ENCODE measurements at places on chromosomes 5 and 9.

GRCh38 chr9:126521976-126522590 is 91.6 kb upstream of the LMX1B start:
- no peak for DNase-seq

DNA sequence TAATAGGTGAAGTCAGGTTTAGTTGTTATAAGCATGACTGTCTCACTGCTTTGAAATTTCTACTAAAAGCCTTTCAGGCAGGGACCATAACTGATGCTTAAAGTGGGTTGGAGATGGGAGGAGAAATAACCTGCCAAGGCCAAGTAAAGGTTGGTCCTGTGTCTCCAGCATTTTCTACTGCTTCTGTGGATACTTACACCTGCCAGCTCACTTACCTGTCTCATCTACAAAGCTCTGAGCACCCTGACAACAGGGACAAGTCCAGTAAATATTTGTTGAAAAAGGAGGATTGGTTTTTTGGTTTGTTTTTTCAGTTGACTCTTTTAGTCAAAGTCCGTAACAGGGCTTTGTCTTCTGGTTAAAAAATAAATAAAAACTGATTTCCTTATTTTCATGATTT is 38.6 kb downstream of the GRAMD2B start:
- DNase-seq, result no peak

DNA sequence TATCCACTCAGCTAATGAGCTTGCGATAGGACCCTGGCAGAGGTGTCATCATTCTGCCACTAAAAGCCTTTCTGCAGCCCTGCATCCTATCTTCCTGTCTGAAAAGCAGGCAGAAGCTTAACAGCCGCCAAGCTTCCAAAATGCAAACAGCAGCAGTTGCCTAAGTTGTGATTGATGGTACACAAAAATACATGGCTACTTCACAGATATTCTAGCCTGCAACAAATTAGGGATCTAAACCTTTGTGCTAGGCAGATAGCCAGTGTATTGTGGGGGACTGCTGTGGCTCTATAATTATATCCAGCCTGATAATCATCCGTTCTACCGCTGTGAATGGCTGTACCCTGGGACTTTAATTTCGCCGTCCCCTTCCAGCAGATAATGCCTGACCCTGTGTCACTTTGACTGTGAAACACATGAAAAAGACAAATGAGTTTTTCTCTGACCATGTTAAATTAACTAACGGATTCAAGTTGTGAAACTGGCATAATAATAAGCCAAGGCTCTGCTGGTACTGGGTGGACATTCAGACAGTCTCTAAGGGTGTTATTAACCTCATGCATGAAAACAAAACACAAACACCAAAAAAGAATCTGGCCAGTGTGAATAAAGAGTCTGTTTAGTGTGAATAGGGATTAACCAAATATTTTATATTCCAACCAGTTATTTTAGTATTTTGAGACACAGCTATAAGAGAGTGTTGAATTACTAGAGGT is 45.9 kb downstream of the SEMA6A start:
- no peak for DNase-seq

DNA sequence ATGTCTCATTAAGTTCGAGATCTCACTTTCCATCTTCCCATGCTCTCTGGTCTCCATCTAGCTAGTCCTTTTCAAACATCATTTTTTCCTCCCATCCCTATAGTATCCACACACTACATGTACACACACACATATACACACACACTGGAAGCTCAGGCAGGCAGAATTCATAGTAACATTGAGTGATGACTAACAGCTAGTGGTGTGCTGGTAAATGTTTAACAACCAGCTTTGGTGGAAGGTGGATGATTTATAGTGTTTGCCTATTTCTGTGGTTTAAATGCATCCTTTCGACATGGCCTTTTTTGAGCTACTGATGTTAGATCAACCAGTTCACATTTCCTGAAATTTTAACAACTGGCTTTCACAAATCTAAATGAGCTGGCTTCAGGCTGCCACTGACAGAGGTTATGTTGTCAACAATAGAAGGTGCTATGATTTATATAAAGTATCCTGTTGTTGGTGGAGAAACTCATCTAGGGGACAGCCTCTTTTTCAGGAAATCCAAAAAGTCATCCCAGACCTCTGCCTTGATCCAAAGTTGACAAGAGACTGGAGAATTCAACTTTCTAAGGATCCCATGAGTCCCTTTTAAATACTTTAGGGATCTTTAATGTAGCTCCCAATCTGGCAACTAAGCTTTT is 117.8 kb downstream of the CCDC192 start:
- DNase-seq, result no peak

DNA sequence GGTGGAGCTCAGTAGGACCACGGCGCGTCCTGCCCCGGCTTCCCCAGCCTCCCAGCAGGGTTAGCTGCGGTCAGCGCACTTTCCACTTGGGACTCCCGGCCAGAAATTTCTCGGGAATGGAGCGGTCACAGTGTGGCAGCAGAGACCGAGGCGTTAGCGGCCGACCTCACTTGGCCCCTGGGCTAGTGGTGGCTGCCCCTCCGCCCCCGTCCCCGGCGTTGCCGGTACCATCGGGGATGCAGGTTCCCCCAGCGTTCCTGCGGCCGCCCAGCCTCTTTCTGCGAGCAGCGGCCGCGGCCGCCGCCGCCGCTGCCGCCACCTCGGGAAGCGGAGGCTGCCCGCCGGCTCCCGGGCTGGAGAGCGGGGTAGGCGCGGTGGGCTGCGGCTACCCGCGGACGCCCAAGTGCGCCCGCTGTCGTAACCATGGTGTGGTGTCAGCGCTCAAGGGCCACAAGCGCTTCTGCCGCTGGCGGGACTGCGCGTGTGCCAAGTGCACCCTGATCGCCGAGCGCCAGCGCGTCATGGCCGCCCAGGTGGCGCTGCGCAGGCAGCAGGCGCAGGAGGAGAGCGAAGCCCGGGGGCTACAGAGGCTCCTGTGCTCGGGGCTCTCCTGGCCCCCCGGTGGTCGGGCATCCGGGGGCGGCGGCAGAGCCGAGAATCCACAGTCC is 460 bp downstream of the DMRTA1 start:
- no peak for DNase-seq

GRCh38 chr9:120236596-120236995 is 343.4 kb downstream of the CDK5RAP2 start:
- no peak for DNase-seq

DNA sequence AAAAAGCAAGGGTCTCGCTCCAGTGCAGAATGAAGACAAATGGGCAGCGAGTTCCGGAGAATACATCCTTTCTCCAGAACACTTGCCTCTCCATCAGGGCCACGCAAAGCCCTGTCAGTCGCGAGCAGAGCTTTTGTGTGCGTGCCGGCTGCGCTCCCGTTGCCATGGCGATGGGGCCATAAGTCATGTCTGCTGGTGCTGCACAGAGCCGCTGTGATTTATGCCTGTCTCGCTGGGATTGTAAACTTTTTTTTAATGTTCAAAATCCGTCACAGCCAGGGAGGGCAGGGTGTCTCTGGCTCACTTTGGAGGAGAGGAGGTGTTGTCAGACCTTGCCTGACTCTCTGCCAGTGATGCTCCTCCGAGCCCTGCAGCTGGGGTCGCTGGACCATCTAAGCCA is 272.7 kb downstream of the TRIM32 start:
- no peak for DNase-seq

GRCh38 chr9:113808391-113809358 is 67.4 kb upstream of the ZNF618 start:
- DNase-seq, result no peak

DNA sequence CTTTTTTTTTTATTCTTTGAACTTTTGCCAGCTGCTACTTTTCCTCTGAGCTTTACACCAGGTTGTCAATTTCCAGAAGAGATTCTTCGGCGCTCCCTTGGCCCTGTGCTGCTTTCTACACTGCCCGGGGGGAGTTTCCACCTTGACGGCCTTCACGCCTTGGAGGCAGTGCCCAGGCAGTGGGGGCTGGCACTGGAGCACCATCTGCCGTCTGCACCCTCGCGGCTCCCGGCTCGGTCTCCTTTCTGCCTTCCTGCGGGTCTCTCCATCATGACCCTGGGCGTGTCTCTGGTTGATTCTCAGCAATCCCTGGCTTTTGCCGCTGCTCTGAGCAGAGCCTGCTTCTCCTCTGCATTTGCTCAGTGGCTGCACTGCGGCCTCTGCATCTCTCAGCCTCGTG is 2.9 kb downstream of the SLC6A18 start:
- DNase-seq, result no peak

- DNase-seq, result no peak
These were observed 14.1 kb downstream of the TDRD7 start for GRCh38 chr9:97425973-97426336.

GRCh38 chr9:28976250-28976649 is 1403.0 kb upstream of the C9orf72 start:
- no peak for DNase-seq

GRCh38 chr5:72252574-72253155 is 67.4 kb downstream of the MRPS27 start:
- DNase-seq, result no peak

DNA sequence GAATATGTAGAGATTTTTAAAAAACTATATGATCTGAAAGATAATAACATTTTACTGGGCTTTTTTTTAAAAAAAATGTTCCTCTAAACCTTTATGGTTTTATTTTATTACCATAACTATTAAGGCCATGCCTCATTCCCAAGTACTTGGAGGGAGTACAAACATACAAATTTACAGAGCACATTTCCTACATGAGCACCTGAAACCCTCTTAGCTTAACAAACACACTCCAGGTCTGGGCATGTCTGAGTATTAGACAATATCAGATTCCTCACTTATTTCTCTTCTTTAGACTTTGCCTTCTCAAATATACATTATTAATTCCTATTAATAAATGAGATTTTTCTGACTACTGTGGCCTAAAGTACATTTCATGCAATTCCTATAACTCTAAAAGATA is 319.2 kb downstream of the SLCO4C1 start:
- DNase-seq, result no peak

DNA sequence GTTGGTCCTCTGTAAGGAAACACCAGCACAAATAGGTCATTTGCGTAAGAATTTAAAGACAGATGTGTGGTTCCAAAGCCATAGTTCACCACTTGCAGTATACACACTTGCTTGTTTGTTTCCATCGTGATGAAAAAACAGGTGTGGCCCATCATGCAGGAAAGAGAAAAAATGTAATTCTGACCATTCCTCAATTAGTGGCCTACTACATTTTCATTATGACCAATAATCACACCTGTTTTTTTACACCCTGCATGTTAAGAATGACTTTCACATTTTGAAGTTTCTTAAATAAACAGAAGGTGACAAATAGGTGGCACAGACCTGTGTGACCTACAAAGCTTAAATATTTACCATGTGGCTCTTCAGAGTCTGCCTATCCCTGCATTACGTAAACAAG is 2.2 kb upstream of the ICE1 start:
- DNase-seq, result no peak

DNA sequence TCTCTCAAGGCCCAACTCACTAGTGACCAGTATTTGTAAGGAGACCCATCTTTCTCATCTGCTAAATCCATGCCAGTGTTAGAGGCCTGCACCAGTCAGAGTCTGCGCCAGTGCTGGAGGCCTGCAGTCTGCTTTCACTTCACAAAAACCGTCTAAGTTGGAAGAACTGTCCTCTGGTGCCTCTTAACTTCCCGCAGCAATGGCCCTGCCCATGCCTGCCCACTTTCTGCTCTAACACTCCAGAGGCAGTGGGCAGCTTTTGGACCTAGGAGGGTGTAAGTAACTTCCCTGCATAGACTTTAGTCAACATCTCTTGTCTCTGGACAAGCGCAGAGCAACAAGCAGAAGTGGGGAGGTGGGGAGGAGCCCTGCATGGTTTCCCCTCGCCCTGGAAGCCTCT is 152.9 kb downstream of the AUH start:
- no peak for DNase-seq

- no peak for DNase-seq
These were observed 313.6 kb downstream of the KCTD16 start for GRCh38 chr5:144484124-144484897.

GRCh38 chr9:137301081-137301947 is 757 bp downstream of the NRARP start:
- no peak for DNase-seq

GRCh38 chr5:96730586-96730985 is 68.4 kb downstream of the CAST start:
- no peak for DNase-seq

DNA sequence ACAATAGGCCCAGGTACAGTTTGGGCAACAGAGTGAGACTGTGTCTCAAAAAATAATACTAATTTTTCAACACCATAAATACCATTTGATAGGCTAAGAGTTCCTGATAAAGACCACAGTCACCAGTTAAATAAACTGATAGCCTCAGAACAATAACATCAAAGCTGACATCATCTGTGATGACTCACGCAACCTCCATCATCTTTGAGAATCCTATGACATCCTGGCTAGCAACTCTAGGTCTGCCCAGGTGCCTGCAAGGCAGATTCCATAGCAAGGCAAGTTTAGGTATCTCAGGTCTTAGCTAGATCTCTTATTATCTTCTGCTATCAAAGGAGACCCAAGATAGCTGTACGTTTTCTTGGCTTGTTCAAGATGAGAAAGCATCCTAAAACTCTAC is 30.5 kb upstream of the UBAP2 start:
- no peak for DNase-seq

GRCh38 chr9:114662081-114662989 is 4.7 kb upstream of the TEX53 start:
- no peak for DNase-seq

DNA sequence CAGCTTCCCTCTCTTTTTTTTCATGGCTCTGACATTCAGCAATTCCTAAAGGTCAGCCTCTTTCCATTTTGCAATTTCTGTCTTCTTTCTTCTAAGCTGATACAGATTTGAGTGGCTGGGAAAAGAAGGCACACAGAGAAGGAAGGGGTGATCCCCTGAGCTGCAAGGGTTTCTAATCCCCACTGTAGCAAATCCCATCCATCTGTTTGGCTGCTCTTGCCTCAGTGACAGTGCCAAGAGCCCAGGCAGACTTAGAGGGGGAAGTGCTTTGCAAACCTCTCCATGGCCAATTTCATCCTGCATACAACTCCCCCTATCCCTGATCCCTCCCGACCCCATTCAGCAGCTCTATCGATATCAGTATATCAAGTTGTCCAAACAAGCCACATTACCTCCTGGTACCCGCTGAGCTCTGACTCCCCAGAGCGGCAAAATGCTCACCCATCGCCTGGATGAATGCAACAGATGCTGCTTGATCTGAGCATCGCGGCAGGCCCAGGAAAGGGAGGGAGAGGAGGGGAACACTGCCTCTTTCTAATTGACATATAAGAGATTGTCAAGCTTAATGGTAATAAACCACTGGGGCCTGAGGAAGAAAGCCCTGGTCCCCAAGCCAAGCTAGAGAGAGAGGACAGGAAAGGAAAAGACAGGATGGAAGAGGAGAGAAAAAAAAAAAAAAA is 268.9 kb downstream of the ASTN2 start:
- no peak for DNase-seq

- DNase-seq, result no peak
These were observed 181.5 kb upstream of the MOCS2 start for GRCh38 chr5:53291047-53291446.

DNA sequence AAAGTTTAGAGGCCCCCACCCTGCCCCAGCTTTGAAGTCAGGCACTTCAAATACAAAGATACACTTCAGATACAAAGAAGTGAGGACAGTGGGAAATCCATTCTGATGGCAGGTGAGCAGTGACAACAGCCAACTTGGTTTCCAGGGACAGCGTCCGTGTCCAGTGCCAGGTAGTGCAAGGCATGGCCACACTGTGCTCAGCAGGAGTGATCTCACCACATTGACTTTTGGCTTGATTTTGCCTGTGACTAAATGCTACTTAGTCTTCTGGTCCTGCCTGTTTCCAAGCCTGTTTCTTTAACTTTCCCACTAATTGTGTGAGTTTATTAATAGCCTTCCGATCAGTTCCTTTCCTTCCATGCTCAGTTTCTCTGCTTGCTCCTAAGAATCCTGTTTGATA is 72.6 kb upstream of the PALM2AKAP2 start:
- DNase-seq, result no peak
